ENCODE measurements at places on chromosomes 13 and 19.

DNA sequence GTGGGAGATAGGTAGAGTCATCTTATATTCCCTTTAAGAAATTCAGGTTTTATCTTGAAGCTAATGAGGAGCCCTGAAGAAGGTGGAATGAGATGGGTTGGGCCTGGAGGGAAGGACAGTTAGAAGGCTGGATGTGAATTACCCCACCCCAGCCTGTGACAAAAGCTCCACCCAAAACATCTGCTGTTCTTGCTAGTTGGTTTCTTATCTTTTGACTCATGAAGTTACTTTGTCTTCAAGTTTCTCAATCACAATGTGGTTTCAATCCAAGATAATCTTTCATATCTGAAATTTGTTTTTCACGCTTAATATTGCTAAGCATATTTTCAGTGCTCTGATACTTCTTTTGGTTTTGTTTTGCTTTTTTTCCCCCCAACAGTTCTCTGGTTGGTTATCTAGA is 38.3 kb upstream of the HMGB1 start:
- peak; percentile 9 for DNase-seq

GRCh38 chr19:13441810-13442512 is 64.3 kb downstream of the CACNA1A start:
- DNase-seq, result peak; percentile 44

GRCh38 chr13:51639171-51639570 is 54.9 kb downstream of the WDFY2 start:
- no peak for DNase-seq

- DNase-seq, result no peak
Measured at GRCh38 chr13:73998631-73999030, 135.6 kb downstream of the KLF12 start.

GRCh38 chr19:2586196-2586595 is 110.3 kb downstream of the GADD45B start:
- DNase-seq, result no peak

GRCh38 chr19:40128991-40129390 is 38.2 kb upstream of the ZNF780A start:
- no peak for DNase-seq

DNA sequence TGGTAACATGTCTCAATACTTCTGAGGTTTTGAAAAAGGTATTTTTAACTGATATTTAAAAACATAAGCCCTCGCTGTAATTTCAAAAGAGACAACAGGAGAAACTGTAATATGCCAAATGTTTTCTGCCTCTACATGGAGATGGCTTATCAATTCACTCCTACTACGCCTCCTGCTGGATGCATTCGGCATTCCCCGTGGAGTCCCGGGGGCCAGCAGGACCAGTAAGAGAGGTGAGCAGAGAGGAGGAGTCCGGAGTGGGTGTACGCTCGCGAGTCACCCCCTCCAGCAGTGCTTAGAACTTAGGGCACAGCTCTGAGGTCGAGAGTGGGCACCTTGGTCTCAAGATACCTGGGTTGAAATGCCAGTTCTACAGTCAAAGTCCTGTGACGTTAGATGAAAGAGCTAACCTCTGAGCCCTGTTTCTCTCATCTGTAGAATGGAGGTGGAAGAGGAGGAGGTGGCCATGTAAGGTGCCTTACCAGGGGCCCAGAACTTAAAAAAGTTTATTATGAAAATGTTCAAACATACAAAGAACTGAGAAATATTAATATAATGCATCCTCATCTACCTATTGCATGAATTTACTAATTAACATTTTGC is 110.2 kb downstream of the STK24 start:
- DNase-seq, result peak; percentile 39

DNA sequence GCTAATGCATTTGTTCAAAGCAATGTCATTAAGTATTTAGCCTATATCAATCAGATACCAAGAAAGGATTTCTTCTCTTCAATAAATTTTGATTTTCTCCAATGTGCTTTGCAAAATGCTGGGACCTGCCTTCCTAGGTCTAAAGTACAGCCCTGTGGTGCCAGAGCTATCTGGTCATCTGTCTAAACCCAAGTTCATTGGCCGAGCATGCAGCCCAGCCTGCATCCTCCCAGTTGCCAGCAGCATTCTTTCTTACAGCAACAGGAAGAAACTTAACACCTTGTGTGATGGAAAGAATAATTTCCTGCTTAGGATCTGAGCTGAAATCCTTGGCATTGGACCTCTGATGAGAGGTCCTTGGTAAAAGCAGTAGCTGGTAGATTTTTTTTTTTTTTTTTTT is 310.0 kb downstream of the RBM26 start:
- DNase-seq, result no peak

- DNase-seq, result no peak
Measured at GRCh38 chr13:32376642-32377415, 51.1 kb downstream of the N4BP2L1 start.

DNA sequence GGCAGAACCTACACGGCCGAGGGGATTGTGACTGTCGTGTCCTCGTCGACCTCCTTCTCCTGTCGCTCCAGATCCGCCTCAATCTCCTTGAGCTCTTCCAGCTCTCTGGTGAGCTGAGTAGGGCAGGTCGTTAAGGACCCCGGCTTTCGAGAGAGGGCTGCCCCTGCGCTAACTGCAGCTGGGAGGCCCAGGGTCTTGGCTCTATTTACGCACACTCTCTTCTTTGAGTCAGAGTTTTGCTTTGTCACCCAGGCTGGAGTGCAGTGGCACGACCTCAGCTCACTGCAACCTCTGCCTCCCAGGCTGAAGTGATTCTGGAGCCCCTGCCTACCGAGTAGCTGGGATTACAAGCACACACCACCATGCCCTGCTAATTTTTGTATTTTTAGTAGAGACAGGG is 7.6 kb downstream of the SPC24 start:
- no peak for DNase-seq

DNA sequence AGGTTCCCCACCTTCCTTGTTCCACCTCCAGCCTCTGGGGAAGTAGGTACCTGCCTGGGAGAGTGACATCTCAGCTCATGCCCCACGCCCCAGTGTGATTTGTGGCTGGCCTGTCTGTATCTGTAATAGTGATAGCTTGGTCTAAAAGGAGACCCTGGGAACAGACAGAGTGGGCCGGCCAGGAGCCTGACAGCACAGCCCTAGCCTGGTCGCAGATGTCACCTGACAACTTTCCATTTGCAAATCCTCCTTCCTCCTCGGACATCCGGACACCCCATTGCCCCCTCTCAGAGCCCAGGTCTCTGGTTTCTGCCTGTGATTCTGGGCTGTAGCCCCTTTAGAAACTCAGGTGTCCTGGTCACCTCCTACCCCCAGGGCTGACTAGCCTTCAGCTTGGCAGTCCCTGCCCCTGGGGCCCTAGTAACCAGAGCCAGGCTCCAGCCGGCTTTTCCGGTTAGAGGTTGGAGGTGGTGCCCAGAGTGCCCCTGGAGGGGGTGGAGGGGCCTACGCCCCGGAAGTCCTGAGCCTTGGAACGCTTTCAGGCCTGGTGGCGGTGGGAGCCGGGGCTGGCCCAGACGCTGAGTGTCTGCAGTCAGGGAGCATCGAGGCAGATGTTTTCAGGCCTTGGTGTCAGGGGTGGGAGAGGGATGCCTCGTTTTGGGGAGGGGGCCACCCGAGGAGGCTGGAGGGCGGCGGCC is 6.5 kb downstream of the LRRC8E start:
- DNase-seq, result no peak

DNA sequence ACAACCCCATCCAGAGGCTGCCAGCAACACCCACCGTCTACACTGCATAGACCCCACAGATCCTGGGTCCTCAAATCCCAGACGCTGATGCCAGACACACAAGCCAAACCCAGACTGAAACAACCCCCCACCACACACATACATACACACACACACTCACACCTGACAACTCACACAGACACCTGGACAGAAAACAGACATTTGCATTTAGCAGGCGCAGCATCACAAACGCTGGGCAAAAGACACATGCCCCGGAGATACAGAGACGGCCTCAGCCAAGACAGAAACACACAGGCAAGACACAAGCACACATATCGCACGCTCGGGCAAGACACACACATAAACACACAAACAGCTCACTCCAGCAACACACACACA is 1.3 kb downstream of the BBC3 start:
- DNase-seq, result no peak

Measured in fibroblast of skin of abdomen (primary cell).